ENCODE measurements at places on chromosomes 3 and 15.

DNA sequence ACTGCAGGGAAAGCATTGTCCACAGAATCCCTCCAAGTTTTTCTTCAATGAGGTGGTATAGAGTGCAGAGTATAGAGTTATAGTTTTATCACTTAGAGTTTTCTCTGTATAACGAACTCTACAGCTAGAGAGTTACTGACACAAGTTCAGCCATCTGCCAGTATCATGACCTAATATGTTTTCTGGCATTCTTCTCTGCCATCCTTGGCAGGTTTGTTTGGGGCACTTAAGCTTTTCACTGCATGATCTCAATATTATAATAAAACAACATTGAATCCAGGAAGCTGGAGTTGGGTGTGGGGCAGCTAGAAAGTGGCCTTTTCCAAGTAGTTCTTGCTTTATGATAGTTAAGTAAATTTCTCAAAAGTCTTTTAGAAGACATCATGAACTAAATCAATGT lies 743.5 kb upstream of the ARPP21 start:
- no peak for DNase-seq

DNA sequence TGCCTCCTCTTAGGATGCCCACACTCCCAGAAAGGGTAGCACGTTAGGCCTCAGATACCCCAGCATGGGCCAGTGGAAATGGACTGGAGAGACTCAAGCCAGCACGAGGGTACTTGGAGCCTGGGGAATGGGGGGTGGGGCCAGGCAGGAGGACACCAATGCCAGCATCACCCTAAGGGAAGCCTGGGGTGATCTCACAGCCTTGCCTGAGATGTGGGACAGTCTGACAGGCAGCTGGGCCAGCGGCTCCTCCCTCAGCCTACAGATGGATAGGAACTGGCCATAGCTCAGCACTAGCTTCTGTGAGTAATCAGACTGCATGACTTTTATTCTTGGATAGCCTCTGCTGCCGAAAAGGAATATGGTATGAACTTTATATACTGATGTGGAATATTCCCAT lies 59.6 kb upstream of the MRPS22 start:
- DNase-seq = no peak

GRCh38 chr3:128495435-128495970 lies 2.5 kb upstream of the GATA2 start:
- DNase-seq = no peak

- no peak for DNase-seq
Measured at GRCh38 chr3:193905541-193906396, 230.2 kb upstream of the HES1 start.

DNA sequence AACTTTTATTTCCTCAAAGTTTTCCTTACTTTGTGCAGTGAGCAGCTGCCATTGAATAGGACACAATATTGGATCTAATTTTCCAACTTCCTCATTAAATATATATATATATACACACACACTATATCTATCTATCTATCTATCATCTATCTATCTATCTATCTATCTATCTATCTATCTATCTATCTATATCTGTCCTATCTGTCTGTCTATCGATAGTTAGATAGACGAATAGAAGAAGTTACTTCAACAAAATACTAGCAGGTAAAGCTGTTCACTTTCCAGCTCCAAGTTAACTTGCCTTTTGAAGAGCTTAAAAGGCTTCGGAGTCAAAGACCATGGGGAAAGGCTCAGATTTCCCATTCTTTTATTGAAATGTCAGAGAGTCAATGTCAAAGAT lies 3.6 kb upstream of the DLG1 start:
- DNase-seq = no peak

DNA sequence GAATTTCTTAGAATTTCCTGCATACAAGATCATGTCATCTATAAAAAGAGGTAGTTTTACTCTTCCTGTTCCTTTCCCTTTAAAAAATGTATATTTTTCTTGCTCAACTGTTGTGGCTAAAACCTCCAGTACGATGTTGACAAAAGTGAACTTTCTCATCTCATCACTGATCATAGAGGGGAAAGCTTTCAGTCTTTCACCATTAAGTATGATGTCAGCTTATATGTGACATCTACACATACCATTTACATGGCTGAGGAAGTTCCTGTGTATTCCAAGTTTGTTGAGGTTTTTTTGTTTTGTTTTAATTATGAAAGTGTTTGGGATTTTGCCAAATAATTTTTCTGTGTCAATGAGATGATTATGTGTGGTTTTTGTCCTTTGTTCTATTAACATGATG lies 173.6 kb downstream of the PLD1 start:
- DNase-seq = peak; percentile 75

GRCh38 chr3:53244271-53244670 lies 11.6 kb downstream of the TKT start:
- DNase-seq = no peak

- no peak for DNase-seq
Measured at GRCh38 chr15:86491118-86491517, 411.4 kb downstream of the AGBL1 start.
